ENCODE measurements at places on chromosomes 3 and 15.

GRCh38 chr3:126304704-126305103 is 52.5 kb downstream of the KLF15 start:
- DNase-seq = no peak

GRCh38 chr3:103440539-103441203 is 1005.9 kb downstream of the ZPLD1 start:
- no peak for DNase-seq

GRCh38 chr15:50939911-50940310 is 31.4 kb downstream of the AP4E1 start:
- DNase-seq = no peak

DNA sequence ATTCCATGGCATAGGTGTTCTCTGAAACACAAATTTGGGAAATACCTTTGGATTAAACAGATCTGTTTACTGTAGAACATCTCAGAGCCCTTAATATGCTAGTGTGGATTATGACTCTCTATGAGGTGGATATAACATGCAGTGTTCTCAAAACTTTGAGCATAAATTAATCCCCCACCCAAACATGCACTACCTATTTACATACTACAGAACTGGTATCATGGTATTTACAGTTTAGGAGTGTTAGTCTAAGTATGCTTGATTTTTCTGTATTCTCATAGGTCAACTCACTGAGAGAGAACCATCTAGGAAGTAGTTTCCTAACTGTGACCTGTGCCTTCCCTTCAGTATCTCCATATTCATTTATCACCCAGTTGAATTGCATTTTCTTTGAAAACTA is 30.9 kb upstream of the ZNF609 start:
- DNase-seq = no peak

DNA sequence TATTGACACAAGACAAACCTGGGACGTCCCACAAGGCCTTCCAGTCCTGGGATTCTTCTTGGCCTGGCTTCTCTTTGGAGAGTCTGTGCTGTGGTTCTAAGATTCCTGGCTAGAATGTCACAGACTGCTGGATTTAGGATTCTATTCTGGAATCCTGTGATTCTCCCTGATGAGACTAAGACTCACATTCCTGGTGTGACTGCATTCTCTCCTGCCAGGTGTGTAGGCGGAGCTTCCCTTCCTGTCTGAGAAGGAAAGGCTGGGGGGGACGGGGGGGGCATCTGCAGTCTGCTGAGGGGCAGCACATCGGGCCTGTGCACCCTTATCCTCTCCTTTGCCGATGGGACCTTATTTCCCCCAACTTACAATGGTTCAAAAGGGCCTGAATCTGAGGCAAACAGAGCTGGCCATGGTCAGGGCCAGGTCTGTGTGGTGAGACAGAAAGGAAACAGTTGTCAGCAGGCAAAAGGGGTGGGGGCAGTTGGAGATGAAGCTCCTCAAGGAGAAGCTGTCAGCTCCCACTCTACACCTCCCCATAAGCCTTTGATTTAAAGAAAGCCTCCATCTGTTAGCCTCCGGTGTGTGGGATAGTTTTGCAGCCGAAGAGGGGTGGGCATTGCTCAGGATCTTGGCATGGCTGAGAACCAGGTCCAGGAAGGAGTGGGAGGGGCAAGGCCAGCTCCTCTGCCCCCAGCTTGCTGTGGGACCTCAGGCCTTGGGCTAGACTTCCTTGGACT is 30.9 kb downstream of the VIPR1 start:
- DNase-seq = no peak

- no peak for DNase-seq
These were observed 107.2 kb downstream of the GTPBP8 start for GRCh38 chr3:113097960-113098447.

GRCh38 chr3:190458040-190458439 is 8.3 kb upstream of the TMEM207 start:
- DNase-seq = no peak

DNA sequence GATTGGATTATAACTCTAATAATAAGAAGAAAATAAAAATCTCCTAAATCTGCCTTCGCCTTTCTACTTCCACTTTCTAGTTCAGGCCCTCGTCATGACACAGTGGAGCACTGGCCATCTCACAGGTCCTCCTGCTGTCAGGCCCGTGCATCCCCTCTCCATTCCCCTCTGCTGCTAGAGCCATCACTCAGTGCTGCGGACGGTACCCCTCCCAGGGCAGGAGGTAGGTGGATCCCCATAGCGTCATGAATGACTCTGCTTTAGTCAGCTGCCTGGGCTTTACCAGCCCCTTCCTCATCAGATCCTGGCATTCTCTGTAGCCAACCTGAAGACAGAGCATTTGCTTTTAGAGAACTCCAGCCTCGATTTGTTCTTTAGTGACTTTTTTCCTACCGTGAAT is 12.0 kb upstream of the PPP1R2 start:
- no peak for DNase-seq

DNA sequence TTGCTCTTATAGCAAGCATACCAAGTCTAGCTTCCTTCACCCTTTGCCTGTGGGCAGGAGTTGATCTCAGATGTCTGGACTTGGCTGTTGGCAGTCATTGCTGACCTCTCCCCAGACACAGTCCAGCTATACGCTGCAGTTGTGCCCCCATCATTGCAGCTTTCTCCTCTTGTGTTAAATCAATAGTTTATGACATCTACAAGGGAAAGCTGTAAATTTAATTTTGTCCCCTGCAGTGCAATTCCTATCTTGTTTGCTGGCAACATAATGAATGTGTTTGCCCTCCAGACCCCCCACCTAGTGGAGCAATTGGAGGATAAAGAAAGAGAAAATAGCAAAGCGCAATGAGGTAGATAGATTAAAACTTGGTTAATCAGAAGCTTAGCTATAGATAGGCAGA is 280.2 kb downstream of the LSAMP start:
- no peak for DNase-seq

- DNase-seq = no peak
These were observed 51.8 kb upstream of the FURIN start for GRCh38 chr15:90816401-90817116.

All from activated CD4-positive, alpha-beta T cell treated with anti-CD3 and anti-CD28 coated beads, Interleukin-2, amount 50 U/mL, for 4 hours (primary cell).